ENCODE measurements at places on chromosomes 5 and 9.

DNA sequence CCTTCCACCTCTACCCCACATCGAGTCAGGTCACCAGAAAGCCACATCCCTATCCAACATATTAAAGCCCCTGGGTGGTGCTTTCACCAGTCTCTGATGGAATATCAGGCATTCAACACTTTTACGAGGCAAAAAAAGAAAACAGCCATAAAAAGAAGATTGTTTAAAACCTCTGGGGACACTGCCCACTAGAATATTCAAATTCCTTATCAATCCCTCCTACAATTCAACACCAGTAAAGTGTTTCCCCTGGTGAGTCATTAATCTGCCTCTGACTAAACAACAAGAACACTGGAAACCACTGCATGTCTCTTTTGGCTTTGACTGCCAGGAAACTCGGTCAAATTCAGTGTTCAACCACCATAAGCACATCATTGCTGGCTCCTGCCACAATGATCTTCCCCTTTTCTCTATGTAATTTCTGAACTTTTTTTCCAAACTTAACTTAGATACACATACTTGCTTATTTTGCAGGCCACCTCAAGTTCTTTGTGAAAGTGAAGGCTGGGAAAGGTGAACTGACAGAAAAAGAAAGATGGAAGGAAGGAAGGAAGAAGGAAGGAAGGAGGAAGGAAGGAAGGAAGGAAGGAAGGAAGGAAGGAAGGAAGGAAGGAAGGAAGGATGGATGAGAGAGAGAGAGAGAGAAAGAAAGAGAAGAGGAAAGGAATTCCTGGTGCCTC is 105.3 kb downstream of the PAX5 start:
- no peak for DNase-seq

DNA sequence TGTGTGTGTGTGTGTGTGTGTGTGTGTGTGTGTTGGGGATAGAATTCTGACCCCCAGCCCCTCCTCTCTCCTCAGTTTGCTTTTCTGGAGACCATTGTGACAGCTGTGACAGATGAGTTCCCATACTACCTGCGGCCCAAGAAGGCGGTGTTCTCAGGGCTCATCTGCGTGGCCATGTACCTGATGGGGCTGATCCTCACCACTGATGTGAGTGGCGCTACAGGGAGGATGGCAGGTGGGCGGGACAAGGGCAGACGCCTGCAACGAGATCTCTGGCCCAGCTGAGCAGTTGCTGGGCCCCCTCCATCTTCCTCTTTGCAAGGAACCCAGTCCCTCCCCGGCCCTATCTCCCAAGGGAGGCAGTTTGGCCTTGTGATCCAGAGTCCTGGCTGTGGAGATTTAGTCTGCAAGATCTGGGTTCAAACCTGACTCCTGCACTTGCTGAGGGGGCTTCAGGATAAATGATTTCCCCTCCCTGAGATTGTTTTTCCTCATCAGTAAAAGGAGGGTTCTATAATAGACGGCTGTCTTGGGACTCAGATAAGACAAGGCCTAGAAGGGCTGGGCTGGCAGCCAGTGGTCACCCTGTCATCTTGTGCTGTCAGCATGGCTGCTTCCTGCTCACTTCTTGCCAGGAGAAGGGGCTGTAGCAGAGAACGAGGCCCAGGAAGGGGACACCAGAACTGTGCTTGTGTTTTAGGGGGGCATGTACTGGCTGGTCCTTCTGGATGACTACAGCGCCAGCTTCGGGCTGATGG is 14.1 kb downstream of the SLC6A7 start:
- no peak for DNase-seq

- no peak for DNase-seq
Observed at GRCh38 chr9:127977009-127977883, 3.5 kb downstream of the EEIG1 start.

DNA sequence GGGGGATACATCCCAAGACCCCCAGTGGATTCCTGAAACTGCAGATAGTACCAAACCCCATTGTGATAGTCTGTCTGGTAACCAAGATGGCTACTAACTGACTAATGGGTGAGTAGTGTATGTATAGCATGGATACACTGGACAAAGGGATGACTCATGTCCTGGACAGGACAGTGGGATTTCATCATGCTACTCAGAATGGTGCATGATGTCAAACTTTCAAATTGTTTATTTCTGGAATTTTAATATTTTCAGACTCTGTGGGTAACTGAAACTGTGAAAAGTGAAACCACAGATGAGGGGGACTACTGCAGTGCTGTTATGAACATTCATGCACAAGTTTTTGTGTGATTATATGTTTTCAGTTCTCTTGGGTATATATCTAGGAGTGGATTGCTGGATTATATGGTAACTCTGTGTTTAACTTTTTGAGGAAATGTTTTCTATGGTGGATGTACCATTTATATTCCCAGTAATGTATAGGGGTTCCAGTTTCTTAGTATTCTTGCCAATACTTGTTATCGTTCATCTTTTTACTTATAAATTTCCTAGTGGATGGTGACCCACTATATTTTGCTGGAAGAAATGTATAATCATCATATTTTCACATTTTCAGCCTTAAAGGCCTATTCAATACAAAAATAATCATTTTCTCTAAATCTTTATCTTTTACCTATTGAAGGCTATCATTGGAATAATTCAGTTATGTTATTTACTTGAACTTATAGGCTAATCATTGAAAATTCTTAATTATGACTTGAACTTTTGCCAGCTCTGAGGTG is 140.9 kb downstream of the NR3C1 start:
- no peak for DNase-seq

- DNase-seq, result no peak
Observed at GRCh38 chr5:59955241-59955640, 61.7 kb upstream of the PDE4D start.

- no peak for DNase-seq
Observed at GRCh38 chr5:73735032-73735734, 109.2 kb downstream of the ARHGEF28 start.

GRCh38 chr9:7392148-7392547 is 407.4 kb downstream of the DMAC1 start:
- no peak for DNase-seq

DNA sequence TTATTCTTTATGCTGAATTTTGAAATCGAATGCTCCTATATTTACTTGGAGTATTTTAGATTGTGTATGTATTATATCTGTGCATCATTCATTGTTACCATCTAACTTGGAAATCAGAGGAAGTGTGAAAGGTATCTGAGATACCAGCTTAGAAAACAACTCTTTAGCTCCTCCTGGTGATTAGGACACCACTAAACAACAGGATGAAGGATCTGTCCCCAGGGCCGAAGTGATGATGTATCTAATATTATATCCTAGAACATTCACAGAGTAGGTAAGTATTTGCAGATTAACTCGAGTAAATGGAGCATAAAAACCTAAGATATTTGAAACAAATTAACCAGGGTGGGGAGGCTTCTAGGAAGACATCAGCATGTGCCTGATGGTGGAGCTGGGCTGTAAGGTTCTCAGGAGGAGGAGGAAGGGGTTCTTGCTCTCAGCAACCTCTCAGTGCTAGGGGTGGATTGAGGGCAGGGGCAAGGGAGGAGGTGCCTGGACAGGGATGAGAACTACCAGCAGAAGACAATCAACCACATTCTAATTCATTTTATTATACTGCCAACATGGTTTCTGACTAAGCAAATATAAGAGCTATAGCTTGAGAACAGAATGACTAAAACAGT is 2.6 kb upstream of the NFIL3 start:
- DNase-seq, result no peak

GRCh38 chr5:86765778-86766502 is 148.2 kb downstream of the COX7C start:
- no peak for DNase-seq

- DNase-seq, result peak; percentile 56
Observed at GRCh38 chr9:97501177-97501971, at the start of gene TMOD1. TMOD1 (plus strand) TSS chr9:97501666; CDS start chr9:97524189, 22,523 bp downstream.

DNA sequence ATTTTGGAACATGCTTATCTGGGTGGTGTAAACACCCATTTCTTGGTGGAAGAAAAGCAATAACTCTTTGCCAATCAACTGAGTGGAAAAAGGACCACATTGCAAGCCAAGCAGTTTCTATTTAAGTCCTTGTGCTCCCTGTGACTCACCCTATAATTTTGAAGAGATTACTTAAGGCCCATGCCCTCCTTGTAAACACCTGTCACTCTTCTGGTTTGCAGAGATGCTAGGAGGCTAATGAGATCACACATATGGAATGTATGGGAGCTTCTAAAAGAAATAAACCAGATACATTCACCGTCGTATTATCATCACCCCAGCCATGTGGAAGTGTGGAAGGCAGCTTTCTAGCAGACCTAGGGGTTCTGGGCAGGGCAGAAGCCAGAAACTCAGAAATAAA is 337.1 kb downstream of the GADD45G start:
- DNase-seq, result no peak

DNA sequence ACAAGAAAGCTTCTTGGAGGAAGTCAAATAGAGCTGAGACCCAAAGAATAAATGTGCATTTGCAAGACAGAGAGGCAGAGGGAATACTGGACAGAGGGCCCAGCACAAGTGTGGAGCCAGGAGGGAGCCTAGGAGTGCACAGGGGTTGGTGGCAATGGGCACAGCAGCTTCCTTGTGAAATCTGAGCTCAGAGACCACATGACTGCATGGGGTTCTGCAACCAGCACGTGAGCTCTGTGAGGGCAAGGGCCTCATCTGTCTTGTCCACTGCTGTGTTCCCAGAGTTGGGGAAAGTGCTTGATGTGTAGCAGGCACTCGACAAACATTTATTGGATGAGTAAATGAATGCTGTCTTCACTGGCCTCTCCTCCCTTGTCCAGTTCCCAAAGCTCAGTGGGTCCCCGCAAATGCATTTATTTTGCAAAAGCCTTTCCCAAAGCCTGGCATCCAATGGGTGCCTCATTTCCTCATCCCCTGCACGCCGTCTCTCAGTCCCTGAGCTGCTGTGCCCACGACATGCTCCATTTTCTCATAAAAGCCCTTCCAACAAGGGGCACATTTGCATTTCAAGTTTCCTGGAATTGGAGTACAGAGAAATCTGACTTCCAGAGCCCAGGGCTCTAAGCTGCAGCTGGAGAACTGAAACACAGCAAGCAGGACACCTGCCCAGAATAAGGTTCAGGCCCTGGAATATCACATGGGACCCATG is 58.5 kb downstream of the KCNIP1 start:
- DNase-seq, result no peak

DNA sequence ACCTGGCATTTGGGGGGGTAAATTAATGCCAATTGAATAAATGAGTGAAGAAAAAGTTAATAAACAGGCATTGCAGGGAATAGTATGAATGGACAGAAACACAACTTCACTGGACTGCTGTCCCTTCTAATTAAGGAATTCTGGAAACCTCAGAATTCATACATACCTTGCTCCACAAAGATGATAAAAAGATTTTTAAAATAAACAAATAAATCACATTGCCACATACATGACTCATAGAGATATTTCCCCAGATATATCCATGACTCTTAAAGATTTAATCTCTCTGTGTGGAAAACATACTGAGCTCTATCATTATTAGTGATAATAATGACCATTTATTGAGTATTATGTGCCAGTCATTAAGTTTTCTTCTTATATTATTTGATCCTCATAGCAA is 469.0 kb upstream of the MEF2C start:
- DNase-seq, result no peak

GRCh38 chr5:92769978-92770377 is 811.0 kb downstream of the NR2F1-AS1 start:
- no peak for DNase-seq

- DNase-seq, result no peak
Observed at GRCh38 chr5:134095887-134096589, 18.4 kb upstream of the TCF7 start.

DNA sequence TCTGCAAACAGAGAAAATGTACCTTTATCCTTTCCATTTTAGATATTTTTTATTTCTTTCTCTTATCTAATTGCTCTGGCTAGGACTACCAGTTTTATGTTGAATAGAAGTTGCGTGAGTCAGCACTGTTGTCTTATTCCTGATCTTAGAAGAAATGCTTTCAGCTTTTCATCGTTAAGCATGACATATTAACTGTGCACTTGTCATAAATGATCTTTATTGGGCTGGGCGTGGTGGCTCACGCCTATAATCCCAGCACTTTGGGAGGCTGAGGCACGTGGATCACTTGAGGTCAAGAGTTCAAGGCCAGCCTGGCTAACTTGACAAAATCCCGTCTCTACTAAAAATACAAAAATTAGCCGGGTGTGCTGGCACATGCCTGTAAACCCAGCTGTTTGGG is 8.2 kb upstream of the ECM2 start:
- DNase-seq, result no peak

DNA sequence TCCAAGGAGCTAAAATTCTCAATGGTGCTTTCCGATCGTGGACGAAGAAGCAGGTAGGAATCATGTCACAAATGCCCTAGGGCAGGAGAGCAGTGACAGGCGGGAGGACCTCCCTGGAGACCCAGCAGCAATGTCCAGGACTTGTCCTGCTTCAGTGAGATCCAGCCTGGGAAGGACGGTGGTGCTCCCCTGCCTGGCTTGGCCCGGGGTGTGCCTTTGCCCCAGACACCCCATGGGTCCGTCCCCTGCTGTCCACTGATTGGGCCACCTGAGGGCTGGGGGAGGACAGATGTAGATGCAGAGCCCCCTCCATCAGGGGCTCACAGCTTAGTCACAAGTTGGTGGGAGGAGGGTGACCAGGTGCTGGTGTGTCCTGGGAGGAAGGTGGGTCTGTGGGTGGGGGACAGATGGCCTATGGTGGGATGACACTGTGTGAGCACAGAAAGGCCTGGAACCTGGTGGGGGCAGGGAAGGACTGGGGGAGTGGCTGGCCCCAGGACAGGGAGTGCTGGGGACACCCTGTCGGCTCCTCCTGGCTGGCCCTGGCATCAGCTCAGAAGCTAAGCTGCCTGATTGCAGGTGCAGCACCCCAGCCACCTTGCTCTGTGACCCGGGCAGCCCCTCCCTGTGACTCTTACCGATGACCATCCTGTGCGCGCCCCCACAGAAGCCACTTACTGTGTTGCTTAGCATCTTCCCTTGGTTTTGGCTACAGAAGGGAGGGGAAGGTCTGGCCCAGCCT is 82.0 kb downstream of the PHF2 start:
- DNase-seq, result no peak

DNA sequence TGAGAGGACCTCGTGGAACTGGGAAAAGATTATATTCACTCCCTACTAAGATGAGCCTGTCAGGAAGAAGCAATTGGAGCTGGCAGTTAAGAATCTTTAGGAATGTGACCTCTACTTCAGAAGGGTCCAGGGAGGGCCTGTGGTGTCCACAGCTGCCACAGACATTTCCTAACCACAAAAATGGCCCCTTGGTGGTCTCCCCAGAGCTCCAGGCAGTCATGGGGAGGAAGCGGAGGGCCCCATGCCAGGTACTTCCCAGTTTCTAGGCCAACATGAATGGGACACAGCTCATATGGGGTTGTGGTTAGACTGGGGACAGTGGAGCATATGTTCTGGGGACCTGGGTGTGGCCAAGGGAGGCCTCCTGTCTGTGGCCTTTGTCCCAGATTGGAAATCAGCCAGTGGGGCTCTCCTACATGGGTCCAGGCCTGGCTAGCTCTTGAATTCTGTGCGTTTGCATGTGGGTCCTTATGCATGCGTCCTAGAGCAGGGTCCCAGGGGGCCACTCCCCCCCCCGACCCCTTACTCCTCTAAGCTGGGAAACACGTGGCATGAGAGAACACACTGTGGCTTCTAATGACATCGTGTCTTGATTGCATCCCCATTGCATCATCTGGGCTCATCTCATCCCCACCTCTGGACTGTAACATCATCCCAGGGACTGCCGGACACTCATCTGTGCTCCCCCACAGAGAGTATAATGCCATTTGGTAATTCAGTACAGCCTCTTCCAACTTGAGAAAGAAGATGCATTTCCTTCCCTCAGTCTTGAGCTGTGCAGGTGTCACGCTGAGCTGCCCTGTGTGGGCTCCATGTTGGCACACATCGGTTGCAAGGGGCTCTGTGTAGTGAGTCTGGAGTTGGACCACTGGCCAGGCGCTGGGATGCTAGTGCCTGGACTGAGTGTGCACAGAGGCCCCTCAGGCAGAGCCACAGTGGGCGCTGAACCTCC is 31.3 kb downstream of the IRF1 start:
- no peak for DNase-seq

- no peak for DNase-seq
Observed at GRCh38 chr5:34982823-34983222, 53.5 kb downstream of the DNAJC21 start.

Data from NCI-H1092 (cell line).